ENCODE measurements at places on chromosomes 3 and 15.

GRCh38 chr3:160217675-160218074, 7.5 kb upstream of the C3orf80 start:
- no peak for DNase-seq

DNA sequence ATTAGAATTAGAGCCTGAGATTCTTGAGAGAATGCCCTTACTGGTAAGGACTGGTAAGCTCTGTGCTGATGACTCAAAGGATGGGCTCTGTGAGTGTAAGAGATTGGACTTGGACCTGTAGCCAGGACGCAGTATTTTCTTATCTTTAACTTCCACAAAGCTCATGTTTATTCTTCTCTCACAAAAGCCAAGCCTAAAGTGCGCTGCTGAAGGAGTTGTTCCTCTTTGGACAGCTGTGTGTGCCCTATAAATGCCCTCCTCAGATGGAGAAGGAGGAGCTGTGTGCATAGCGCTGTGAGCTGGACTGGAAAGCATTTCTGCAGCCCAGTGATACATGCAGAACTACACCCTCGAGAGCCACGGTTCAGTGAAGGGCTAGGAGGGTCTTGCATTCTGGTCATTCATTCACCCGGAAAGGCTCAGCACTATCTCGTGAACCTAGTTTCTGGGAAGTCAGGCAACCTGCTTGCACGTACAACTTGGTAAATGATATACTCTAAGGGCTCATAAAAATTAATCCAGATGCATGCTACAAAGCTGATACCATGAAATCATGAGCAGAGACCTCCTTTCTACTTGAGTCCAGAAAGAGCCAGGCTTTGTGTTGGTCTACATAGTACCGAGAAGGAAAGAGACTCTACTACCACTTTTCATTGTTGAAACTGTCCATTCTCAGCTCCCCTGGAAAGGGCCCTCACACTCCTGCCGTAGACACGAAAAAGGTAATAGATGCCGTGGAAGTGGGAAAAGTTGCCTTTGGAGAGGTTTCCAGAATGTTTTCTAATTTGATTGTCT, 103.0 kb upstream of the TBL1XR1 start:
- DNase-seq: no peak

GRCh38 chr15:100008258-100008657, 275.0 kb upstream of the LYSMD4 start:
- no peak for DNase-seq

GRCh38 chr15:74835312-74835823, 7.6 kb downstream of the ULK3 start:
- no peak for DNase-seq

DNA sequence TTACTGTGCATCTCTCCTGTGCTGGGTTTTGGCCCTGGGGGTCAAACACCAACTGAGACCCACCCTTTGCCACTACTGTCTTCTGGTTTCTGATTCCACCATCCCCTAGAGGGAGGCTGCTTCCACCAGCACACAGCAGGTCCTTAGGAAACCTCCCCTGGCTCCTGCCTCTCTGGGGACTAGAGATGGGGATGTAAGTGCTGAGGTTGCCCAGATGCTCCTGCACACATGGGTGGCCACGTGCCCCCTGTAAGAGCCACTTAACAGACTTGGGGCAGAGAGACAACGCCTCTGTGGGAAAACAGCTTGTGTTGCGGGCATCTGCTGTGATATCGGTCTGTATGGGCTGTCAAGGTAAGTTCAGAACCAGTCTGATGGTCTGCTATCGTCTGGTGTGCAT, 83.4 kb downstream of the ATP2B2 start:
- DNase-seq: no peak

DNA sequence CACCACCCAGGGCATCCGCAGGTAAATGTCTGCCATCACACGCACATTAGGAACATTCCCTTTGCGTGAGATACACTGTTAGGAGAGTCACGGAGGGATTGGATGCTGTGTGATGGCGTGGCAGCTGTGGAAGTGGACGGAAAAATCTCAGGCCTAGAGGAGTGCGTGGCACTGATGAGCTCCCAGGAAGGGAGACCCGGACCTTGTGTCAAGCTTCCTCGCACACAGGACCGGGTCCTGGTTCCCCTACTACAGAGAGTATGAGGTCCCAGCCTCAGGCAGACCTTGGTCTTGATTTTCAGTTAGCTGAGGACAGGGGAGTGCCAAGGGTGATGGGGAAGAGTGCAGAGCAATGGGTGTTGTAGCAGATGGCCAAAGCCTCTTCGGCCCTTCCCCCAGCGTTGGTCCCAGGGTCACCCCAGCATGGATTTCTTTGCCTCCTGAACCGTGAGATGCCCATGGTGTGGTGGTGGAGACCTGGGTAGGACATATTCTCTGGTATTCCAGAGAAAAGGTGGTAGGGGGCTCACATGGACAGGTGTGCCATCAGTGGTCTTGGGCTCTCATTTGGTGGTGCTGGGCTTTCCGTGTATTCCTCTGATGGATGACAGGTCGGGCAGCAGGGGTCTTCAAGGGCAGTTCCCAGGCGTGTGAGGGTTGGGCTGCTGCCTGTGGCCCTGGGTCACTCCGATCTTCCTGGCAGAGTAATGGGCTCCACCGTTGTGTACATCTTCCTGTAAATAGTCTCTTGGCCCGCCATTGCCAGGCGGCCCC, 105.1 kb downstream of the SNRPN start:
- no peak for DNase-seq

GRCh38 chr15:89144491-89144890, 56.2 kb downstream of the ABHD2 start:
- no peak for DNase-seq

GRCh38 chr15:44087578-44088465, 107.2 kb downstream of the FRMD5 start:
- DNase-seq: no peak

- no peak for DNase-seq
Observed at GRCh38 chr3:60036803-60037202, 987.0 kb upstream of the CFAP20DC start.

DNA sequence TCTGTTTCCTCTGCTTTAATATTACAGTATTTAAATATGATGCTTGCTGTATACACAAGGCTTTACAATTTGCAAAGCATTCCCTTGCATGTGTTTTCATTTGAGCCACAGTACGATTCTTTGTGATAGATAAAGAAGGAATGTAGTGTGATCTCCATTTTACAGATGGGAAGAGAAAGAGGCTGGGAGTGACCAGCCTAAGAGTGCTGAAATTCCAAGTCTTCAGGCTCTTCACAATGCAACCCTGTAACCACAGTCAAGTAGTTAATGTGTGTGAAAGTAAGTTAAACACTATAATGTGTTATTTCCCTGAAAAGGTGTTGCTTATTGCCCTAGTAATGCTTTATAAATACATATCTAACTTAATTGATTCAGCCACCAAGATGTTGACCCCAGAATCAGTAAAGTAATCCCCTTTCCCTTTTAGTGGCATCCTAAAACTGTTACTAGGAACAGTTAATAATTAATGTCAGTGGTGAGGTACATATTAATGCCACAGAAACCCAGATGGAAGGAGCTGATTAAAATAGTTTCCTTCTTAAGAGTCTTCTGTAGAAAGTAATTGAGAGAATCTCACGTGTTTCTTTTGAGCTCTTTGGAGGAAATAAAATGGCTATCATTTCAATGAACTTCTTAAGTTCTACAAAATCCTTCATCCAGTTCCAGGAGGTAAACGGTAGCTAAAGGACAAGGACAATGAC, 110.4 kb downstream of the IL12A start:
- no peak for DNase-seq

- DNase-seq: no peak
Observed at GRCh38 chr3:111541391-111541790, 606 bp upstream of the CD96 start.

GRCh38 chr3:15044326-15044725, 20.8 kb downstream of the MRPS25 start:
- no peak for DNase-seq

- no peak for DNase-seq
Observed at GRCh38 chr3:57078344-57078634, 17.8 kb downstream of the SPATA12 start.

DNA sequence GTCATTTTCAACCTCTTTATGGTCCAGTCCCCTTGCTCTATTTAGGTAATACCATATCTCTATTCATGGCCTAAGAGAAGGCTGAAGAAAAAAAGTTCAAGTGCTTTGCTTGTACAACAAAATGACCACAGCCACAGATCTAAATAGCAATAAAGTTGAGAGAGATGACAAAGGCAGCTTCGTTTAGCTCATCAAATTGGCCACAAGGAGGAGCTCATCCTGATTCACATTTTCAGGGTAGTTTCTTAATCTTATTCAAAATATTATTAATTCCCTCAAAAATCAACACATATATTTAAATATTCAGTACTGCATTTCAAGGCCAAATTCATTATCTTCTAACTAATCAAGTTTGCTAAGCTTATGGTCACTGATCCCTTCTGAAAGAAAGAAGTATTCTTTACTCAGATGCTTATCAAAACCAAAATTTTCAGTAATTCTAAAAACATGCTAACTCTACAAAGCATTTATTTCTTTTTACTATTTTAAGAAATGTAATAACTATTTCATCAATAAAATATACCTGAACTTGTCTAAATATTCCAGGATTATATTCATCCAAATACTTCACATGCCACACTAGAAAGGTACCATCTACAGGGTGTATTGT, 85.5 kb downstream of the DMXL2 start:
- no peak for DNase-seq

- no peak for DNase-seq
Observed at GRCh38 chr15:73997986-73998385, 3.5 kb downstream of the PML start.

DNA sequence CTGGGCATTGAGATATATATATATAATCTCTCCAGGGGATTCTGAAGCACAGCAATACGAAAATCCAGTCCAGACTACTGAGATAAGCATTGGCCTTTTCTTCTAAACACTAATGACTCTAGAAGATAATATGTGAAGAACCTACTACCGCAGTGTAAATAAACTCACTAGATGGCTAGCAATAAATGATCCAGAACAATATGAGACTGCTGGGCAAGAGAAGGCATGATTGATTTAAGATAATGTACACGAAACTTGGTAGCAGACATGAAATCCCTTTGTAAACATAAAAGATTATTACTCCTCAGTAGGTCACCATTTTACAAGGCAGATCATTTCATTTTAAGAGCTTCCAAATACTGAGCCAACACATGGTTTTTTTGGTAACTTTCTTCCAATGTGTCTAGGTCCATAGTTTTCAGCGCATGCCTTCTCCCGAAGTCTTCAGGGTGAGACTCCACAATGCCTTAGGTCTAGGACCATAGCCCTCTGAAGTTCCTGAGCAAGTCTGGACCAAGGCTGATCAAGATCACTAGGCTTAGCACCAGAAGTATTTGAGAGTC, 193.2 kb downstream of the LRRN1 start:
- DNase-seq: no peak

- no peak for DNase-seq
Observed at GRCh38 chr3:14405360-14406238, 3.2 kb downstream of the SLC6A6 start.

DNA sequence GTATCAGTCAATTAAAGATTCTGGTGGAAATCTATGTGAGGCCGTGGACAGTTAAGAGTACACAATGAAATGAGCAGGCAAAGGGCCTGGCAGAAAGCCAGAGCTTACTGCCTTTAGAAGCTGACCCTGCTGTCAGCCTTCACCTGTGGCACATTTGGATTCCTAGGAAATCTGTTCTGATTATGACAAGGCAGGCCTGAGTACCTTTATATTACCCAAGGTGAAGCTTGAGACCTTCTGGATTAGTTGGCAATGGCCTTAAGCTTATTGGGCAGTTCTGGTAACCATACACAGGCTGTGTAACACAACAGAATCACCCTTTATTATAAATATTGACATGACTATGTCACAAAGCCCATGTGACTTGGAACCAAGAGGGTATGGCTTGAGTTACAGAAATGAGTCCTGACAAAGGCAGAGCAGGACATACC, 43.2 kb downstream of the NBEAL2 start:
- no peak for DNase-seq

DNA sequence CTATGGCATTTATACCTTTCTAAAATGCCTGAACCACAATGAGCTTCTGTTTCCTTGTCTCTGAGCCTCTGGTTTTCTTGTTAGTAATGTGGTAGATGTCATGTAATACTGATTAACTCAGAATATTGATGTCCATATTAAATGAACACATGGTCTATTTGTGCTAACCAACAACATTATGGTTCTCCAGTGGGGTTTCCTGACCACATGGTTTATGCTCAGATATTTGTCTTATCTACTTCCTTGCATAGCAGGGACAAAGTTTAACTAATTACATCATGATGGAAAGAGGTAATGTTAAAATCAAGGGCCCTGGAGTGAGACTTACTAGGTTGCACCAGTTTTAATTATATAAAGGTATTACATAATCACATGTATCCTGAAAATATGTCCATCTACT, 62.6 kb upstream of the SCN10A start:
- DNase-seq: no peak

- no peak for DNase-seq
Observed at GRCh38 chr15:42581272-42581730, 5.9 kb downstream of the STARD9 start.

DNA sequence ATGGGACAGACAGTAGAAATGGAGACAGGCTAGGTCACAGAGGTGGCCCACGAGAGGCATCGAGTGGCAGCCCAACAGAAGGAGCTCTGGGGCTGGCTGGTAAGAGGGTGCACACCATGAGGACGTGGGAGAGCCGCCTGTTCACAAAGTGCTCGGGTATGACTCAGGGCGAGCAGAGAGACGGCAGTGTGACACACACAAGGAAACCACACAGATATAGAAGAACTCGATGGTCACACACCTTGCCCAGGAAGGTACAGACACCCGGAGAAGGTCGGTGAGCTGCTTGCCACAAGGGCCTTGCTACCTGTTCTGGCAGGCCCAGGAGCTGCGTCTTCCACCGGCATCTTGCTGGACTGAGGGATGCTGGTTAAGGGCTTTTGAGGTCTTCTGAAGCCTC, 50.2 kb downstream of the CA12 start:
- no peak for DNase-seq

DNA sequence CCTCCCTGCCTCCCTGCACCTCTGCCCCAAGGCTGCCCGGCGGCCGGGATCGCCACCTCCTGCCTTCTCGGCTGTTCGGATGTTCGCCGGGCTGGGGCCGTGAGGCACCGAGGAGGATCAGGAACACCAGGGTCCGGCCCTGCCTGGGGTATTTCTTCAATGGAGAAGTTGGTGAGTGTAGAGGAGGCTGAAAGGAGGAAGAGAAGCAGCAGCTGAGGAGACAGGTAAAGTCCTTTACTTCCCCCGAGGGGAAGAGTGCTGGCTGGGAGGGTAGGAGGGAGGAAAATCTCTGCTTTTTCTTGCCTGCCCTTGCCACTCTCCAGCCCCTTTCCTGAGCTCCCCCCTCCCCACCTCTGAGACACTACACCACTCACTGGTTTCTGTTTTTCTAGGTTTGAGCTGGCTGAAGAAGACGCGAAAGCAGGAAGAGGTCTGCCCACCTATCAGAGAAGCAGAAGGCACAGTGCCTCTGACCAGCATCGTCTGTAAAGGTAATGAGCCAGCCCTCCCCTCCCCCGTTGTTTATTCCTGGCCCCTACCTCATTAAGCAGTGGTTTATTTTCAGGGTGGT, 519 bp downstream of the ASB7 start:
- no peak for DNase-seq
